Posterior vena cava (tissue), 2 donors: ENCODE measurements at places on chromosomes 3 and 15. TPM values are rescaled to one million over a fixed set of nuclear protein-coding genes. Genes with fewer than 3 reads are reported as not detected.

GRCh38 chr15:98942431-98942830 is 65.2 kb downstream of the PGPEP1L start:
- DNase-seq: no peak

GRCh38 chr3:144942093-144942837 is 970.6 kb downstream of the DIPK2A start:
- DNase-seq: no peak

DNA sequence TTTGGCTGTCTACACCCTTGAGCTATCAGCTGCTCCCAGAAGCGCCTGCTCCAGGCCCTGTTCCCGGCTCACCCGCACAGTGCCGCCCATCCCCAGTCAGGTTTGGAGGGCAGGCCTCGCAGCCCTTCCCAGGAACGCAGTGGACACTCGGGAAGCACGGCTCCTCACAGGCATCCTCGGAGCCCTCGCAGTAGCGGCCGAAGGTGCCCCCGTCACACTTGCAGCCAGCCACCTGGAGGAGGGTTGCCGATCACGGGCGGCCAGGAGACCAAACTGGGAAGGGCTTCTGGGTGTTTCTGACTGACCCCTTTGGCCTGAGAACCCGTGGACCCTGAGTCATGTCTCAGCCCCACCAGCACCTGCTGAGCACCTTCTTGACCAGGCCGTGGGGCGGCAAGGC is 33.4 kb downstream of the MUC20 start:
- DNase-seq: peak; percentile 67

DNA sequence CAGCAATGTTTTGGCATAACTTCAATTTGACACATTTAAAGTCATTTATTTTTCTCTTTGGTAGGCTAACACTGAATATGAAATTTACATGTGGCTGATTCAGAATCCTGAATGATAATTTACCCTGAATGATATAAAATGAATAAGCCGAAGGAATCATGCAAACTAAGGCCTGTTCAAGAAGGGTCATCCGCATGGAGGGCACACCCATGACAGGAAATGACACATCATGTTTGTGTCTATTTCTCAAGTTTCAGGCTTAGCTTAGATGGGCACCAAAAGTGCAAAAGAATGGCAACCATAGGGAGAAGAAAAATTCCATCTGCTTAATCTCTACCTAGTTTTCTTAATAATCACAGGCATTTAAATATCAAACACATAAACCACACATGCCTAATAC is 141.5 kb downstream of the DUT start:
- no peak for DNase-seq

DNA sequence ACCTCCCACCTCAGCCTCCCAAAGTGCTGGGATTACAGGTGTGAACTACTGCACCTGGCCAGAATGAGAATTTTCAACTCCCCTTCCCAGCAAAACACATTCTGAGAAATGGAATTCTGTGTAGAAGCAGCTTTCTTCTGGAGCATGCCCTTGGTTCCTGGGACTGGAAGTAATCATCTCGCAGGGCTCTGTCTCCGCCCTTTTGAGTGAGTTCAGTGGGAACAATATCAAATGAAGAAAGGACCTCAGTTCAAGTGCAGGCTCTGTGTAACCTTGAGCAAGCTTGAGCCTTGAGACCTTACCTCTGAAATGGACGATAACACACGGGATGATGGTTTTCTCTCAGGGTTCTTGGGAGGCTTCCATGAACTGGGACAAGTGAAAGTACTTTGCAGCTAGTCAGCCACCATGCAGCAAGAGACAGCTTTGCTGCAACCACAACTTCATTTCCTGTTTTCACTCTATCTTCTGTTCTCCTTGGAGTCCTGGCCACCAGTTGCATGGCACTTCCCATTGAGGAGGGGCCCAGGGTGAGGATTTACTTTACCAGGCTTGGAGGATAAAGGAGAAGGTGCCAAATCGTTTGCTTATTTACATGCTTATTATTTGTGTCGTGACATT is 35.7 kb upstream of the IGF1R start:
- DNase-seq: no peak

GRCh38 chr15:70240082-70240481 is 142.4 kb upstream of the TLE3 start:
- DNase-seq: peak; percentile 7

- no peak for DNase-seq
Observed at GRCh38 chr3:85171976-85172375, 213.2 kb downstream of the CADM2 start.

- DNase-seq: no peak
Observed at GRCh38 chr3:115498421-115498820, 124.9 kb upstream of the GAP43 start.

- DNase-seq: no peak
Observed at GRCh38 chr3:56929809-56930615, 128.3 kb upstream of the ARHGEF3 start.

Gene CFAP161
- total RNA-seq: not detected

Gene CLCN2
- 4.0 TPM for total RNA-seq
